ENCODE measurements at places on chromosomes 4 and X.

DNA sequence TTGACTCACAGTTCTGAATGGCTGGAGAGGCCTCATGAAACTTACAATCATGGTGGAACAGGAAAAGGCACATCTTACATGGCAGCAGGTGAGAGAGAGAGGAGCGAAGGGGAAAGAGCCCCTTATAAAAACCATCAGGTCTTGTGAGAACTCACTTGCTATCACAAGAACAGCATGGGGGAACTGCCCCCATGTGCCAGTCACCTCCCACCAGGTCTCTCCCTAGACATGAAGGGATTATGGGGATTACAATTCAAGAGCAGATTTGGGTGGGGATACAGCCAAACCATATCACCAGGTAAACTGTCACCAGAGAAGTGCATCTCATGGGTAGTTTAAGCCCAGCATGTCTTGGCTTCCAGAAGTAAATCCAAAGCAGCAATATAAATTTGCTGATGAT is 7.5 kb upstream of the SMARCA5 start:
- no peak for DNase-seq

GRCh38 chr4:52037689-52038102 is 403 bp downstream of the SGCB start:
- peak; percentile 26 for DNase-seq

GRCh38 chrX:21698272-21698671 is 40.1 kb upstream of the KLHL34 start:
- no peak for DNase-seq

GRCh38 chrX:105752338-105752956 is 69.9 kb upstream of the NRK start:
- no peak for DNase-seq

- peak; percentile 24 for DNase-seq
Measured at GRCh38 chr4:94995684-94996394, 238.1 kb downstream of the BMPR1B start.

DNA sequence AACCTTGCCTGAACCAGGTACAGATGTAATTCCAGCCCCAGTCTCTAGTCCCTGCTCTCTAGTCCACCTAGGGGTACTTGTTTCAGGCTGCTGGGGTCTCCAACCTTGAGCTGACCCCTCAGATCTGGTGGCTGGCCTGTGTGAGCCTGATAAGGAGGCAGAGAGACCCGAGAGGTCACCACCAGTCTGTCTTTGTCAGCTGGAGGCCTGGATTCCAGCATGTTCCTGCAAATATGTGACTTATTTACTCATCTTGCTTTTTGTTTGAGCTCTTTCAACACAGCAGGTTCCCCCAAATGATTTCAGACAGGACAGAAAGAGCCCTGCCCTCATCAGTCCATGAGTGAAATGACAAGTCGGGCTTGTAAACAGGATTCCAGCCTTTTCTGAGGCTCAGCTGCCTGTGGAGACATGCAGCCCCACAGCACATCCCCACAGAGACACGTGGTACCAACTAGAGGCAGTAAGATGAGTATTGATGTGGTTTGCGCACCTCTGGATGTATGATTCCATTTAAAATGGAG is 37.5 kb upstream of the STK26 start:
- no peak for DNase-seq

DNA sequence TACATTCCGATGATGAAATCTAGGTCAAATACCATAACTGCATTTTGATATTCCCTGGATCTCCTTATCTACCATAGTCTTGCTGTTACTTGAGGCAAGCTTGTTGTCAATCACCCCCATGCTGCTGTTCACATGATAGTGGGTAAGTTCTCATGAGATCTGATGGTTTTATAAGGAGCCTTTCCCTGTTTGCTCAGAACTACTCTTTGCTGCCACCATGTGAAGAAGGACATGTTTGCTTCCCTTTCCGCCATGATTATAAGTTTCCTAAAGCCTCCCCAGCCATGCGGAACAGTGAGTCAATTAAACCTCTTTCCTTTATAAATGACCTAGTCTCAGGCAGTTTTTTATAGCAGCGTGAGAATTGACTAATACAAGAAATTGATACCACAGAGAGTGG is 432.0 kb downstream of the GLUD2 start:
- DNase-seq: no peak

DNA sequence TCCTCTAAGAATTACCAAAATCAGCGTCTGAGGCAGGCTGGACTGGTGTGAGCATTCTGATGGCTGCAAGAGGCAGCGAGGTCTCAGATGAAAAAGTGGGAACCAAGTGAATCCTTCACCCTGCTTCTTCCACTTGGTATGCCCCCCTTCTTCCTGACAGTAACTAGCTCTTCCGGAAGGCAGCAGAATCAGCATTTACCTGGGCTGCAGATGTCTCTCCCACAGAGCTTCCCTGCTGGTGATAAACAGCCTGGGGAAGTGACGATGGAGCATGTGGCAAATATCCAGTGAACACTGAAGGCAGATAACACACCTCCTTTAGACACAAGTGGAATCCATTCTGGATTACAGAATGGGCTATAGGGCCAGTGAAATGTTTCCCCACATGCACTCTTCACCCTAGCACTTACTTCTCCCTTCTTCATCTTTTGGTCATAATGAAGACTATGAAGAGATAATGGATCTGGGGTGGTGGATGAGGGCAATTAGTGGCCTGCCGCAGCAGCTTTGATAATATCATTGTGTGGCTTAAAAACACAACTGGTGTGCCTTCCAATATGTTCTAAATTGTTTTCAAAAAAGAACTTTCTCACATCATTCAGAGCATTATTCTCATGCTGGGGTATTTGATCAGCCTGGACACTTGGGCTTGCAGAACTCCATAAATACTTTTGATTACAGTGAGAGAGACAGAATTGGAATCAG is 60.8 kb upstream of the TBC1D9 start:
- no peak for DNase-seq

DNA sequence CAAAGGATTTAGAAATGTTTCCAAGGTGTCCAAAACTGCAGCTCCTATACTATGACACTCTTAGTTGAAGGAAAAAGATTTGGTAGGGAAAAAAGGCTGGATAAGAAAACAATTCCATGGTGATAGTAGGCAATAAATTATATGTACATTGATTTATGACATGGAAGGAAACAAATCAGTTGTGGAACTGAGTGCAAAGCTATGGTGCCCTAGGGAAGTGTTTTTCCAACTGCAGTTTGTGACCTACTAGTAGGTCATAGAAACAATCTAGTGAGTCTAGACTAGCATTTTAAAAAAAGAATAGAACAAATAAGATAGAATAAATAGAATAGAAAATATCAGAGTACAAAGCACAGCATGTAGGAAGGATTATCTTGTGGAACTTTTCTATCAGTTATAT is 58.4 kb upstream of the TSPAN5 start:
- DNase-seq: no peak

DNA sequence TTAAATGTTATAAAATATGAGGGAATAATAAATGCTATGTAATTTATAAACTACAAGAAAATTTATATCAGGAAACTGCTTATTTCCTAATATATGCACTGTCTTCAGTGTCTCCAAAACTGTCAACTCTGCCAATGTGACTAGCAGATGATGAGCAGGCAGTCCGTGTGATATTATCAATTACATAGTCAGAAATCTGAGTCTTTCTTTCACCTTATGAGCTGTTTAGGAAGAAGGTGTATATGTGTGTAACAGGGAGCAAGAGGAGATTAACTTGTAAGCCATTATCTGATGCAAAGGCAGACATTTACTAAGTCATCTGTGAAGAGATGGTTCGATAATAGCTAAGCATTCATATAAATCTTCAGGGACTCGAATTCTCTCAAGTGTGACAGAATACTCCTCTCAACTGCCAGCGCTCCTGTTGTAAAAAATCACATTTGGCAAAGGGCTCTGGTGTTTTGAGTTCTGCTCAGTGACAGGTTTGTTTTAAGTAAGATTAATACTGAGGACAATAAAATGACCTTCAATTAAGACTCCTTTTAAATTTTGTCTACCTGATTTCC is 79.7 kb downstream of the SNCA start:
- no peak for DNase-seq
